ENCODE measurements at places on chromosomes 16 and 17.

- no peak for DNase-seq
Measured at GRCh38 chr16:66300501-66300900, 66.0 kb upstream of the CDH5 start.

GRCh38 chr16:25064937-25065336 lies 46.6 kb upstream of the LCMT1 start:
- DNase-seq, result no peak

- DNase-seq, result no peak
Measured at GRCh38 chr16:53711390-53711789, 7.4 kb downstream of the FTO start.

DNA sequence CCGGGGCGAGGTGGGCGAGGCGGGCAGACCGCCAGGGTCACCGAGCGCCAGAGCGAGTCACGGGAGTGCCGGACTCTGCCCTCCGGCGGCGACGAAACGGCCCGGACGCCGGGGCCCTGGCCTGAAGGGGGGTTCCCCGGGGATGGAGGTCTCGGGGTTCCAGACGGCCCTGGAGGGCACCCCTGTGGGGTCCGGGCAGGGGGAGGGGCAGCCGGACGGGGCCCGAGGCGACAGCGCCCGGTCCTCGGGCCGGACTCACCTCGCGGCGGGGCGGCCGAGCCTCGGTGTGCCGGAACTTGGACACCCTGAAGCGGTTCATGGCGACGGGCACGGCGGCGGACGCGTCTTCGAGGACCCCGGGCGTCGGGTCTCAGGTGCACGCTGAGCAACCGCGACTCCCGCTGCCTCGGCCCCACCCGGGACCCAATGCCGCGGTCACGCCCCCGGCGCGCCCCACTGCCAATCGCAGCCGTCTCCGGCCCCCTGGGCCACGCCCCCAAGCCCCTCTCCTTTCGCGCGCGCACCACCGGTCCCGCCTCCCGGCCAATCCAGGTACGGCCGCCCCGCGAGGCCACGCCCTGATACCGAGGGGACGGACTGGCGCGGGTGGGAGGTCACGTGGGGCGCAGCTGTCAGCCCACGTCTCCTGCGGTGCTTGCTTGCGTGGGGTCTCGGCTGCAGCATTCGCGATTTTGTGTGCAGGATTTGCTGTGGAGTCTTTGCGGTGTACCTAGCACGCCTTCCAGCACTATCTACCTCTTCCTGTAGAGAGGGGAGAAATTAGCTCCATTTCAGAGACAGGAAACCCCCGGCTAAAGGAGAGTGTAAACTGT lies at the start of gene CORO7:
Gene CORO7 (minus strand): TSS at position 397 of the 833 bp plus-strand sequence. CDS start 78 bp downstream, at position 319.
- peak; percentile 95 for DNase-seq

- DNase-seq, result no peak
Measured at GRCh38 chr16:78249056-78249455, 149.6 kb downstream of the WWOX start.

- no peak for DNase-seq
Measured at GRCh38 chr17:57259306-57259705, 3.0 kb downstream of the MSI2 start.

GRCh38 chr17:17590141-17590751 lies 1.3 kb downstream of the PEMT start:
- DNase-seq, result no peak

DNA sequence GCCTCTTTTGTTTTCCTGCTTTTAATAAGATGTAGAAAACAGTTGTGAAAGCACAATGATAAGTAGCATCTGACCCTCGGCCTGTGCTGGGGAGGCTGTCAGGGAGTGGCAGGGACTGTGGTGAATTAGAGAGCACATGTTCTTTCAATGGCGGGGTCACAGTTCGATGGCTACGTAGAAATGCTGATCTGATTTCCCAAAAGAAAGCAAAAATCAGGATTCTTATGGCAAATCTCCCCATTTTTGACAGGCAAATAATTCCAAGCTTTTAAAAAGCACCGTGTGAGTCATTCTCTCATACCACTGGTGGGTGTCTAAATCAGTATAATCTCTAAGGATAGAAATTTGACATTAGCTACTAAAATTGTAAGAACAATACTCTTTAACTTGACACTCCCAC lies 4.2 kb upstream of the MAPK7 start:
- no peak for DNase-seq

DNA sequence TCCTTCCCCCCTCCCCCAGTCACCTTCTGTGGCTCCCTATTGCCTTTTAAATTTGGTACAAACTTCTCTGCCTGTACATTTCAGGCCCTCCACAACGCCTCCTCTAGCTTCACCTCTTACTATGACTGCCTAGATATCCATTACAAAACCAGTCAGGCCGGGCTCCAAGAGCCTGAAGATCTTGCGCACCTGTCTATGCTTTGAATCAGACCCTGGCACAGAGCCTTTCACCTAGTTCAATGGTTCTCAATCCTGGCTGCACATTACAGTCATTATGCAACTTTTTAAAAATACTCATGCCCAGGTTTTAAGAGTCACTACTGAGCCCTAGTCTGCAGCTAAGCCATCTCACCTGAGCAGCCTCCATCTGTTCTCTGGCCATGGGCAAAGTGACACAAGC lies 1.6 kb upstream of the GAS7 start:
- DNase-seq, result no peak

Measured in activated CD4-positive, alpha-beta T cell treated with anti-CD3 and anti-CD28 coated beads, Interleukin-2, amount 50 U/mL, for 24 hours (primary cell).